ENCODE measurements at places on chromosomes 1 and 21.

- DNase-seq, result no peak
These were observed 25.9 kb downstream of the EPHX1 start for GRCh38 chr1:225835856-225836255.

DNA sequence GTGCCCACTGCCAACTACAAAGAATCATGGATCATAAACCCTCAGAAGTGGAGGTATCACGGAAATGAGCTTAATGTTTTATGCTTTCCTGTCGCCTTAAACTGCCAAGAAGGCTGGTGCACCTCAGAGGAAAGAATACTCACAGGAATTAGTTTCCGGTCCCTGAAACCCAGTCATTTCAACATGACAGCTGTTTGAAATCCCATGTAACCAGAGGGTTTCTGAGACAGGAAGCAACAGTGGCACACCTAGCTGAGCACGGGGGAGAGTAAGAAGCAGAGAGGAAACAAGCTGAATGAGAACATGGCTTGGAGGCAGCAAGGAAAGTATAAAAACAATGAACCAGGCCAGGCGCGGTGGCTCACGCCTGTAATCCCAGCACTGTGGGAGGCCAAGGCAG is 3.9 kb downstream of the JAK1 start:
- DNase-seq, result peak; percentile 45

GRCh38 chr1:101632548-101633272 is 364.0 kb downstream of the OLFM3 start:
- DNase-seq, result no peak

GRCh38 chr1:183282101-183282855 is 96.2 kb downstream of the LAMC2 start:
- DNase-seq, result no peak

DNA sequence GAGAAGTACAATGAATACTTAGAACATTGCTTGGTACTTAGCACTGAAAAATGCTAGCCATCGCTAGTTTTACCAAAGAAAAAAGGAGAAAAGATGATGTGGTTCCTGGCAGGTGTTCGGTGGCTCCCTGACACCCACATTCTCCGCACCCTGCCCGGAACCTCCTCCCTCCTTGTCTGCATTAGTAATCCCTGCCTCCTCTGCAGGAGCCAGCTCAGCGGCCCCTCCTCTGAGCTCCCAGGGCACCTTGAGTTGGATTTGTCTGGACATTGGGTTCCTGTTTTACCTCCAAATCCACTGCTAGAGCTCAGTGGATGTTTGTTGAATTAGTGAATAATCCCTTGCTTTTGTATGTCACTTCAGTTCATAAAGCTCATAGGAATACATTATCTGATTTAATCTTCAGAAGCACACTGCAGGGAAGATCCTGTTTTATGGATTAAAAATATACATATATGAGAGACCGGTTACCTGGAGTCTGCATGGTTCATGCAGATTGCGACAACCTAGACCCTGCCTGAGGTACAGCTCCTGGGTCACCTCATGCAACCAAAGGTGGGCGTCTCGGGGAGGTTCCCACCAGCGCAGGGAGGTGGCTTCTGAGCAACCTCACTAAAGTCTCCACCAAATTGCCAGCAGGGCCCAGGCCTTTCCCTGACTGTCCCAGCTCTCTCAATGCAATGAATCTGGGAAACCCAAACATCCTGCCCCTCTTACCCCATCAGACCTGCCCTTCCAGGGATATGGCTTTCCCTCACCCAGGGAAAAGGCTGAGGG is 24.2 kb downstream of the PCAT6 start:
- no peak for DNase-seq

- DNase-seq, result no peak
These were observed 5.5 kb downstream of the C1QTNF12 start for GRCh38 chr1:1240822-1241587.

DNA sequence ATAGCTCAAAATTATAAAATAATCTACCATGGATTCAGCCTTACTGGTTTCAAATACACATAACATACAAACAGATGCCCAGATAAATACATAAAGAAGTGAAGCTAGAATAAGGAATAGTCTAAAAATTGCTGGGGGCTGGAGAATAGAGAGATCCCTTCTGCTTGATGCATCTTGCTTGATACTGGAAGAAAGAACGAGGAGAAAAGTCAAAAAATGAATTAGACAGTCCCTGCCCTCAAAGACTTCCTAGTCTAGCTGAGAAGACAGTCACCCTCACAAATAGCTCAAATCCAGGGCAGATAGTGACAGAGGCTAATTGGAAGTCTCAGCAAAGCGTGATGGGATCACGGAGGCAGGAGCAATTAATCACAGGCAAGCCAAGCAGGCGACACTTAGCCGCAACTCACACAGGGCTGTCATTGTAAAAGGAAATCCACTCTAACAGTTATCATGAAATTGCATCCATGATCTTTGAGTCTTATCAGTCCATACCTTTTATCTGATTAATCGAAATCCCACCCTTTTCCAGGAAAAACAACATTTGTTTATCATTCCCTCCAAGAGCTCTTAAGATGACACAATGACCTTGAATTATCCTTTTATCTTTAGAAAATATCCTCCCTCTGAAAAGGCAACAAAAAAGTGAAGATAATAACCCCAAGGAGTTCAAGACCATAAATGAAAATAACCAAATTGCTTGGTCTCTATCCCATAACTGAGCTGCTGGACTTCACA is 59.7 kb upstream of the TIAM1 start:
- no peak for DNase-seq

GRCh38 chr1:180301135-180301742 is 71.2 kb downstream of the LHX4 start:
- DNase-seq, result no peak

DNA sequence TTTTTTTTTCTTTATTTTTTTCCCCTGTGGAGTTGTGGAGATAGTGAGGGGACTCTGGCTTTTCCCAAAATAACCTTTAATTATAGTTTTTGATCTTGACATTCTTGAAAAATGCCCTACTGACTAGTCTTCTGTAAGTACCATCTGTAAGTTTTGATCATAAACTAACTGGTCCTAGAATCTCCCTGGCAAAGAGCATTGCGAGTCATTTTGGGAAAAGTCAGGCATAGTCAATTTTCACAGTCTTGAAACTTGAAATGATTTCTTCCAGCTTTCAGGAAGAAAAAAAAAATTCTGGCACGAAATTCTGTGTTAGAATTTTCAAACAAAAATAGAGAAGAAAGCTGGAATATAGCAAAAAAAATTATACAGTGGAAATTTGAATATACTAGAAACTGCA is 181.2 kb upstream of the SNX7 start:
- no peak for DNase-seq

Measured in CD4-positive, alpha-beta T cell treated with Interleukin-15 for 4 hours (primary cell).